H1 (cell line): ENCODE measurements at places on chromosomes 6 and 20. TPM values are rescaled to one million over a fixed set of nuclear protein-coding genes. Genes with fewer than 3 reads are reported as not detected.

DNA sequence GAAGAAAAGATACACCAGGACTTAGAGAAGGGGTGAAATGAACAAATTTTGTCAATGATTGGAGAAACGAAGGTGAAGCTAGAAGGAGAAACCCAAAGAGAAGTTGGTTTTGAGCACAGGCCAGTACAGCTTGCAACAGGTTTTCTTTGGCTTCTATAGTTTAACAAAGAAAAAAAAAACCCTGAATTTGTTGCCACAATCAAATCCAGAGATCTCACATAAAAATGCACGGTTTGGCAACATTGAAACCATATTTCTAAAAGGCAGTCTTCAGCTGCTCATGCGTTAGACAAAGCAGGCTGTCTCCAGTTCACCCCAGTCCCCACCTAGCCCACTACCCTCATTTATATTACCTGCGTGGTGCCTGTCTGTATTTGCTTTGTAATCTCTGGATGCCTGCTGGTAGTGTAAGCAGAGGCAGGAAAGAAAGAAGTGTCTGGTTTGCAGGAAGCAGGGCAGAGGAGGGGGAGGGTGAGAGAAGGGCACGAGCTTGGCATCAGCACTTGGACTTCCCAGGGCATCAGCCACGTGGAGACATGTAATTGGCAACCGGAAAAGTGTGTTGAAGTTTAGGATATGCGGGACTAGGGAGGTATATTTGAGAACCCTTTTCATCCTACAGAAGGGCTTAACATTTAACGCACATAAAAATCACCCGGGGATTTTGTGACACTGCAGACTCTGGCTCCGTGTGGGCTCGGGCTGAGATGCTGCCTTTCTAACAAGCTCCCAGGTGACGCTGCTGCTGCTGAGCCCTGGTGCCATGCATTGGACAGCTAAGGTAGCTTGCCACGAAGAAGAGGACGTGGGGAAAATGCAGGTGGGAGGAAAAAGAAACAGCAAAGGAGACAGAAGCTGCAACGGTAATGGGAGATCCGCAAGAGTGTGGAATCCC, 14.4 kb downstream of the PFDN4 start:
- DNase-seq = no peak

Gene GMPR
- 0.99 and 1.2 TPM in 2 replicates for total RNA-seq

DNA sequence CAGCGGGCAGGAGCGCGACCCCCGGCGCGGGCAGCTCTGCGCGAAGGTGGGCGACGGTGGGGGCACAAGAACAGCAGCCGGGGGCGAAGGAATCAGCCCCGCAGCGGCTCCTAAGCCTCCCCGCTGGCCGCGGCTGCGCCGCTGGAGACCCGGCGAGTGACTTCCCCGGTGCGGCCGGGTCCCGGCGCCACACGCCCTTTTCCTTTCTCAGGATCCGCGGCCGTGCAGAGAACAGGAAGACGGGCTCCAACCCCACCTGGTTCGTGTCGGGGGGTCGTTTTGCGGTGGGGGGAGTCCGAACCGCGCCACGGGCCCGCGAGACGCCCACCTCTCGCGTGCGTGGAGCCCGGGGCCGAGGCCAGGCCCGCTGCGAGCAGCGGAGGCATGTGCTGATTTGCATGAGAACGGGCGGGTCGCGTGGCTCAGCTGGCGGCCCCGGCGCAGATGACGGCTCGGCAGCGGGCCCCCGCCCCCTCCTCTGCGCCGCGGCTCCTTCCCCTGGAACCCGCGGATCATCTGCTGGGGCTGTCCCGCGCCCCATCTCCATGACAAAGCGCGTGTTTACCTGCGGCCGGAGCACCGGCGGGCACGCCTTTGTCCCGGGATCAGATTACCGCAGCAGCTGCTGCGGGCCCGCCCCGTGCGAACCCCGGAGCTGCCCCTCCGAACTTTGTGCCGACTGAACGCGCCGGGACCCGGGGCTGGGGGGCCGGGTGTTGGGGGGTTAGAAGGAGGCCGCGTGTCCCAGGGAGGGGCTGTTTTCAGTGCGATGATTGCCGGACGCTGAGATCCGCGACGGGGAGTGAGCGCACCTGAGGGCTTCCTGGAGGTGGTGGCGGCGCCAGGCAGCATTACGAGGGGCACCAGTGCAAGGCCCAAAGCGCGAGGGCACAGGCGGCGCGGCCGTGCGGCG, 4.9 kb upstream of the DLL1 start:
- peak; percentile 74 for DNase-seq

DNA sequence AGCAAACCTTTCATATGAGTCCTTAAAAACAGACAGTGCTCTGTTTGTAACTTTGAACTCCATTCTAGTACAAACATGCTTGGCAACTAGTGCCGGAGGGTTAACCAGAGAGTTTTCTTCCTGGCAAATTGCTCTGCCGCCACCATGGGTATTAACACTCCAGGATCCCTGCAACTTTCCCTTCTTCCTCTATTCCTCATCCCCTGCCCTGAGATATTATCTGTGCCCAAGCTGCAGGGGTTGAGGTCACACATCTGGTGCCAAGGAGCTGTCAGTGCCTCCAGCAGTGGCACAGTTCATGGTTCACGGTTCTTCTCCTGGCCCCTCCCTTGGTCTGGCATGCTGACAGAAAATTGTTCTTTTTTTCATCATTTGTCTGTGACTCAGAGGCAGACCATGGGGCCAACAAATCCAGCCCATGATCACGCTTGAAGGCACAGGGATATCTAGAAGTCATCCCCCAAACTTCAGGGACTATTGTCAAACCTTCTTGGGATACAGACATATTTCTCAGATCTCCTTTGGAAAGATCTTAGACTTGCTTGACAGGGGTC, 77.5 kb downstream of the ATXN1 start:
- DNase-seq = no peak

GRCh38 chr6:403659-404655, 12.4 kb downstream of the IRF4 start:
- no peak for DNase-seq
